Hypothalamus (tissue), 51 donors: ENCODE measurements at places on chromosomes 12 and 14.

- DNase-seq, result no peak
These were observed 755.1 kb upstream of the TBX3 start for GRCh38 chr12:115439008-115439601.

- DNase-seq, result no peak
These were observed 10.7 kb downstream of the SCARB1 start for GRCh38 chr12:124852911-124853427.

- no peak for DNase-seq
These were observed 285.2 kb downstream of the NAV3 start for GRCh38 chr12:78115889-78116288.

- DNase-seq, result no peak
These were observed 125.0 kb upstream of the ATP2B1 start for GRCh38 chr12:89833337-89834252.

DNA sequence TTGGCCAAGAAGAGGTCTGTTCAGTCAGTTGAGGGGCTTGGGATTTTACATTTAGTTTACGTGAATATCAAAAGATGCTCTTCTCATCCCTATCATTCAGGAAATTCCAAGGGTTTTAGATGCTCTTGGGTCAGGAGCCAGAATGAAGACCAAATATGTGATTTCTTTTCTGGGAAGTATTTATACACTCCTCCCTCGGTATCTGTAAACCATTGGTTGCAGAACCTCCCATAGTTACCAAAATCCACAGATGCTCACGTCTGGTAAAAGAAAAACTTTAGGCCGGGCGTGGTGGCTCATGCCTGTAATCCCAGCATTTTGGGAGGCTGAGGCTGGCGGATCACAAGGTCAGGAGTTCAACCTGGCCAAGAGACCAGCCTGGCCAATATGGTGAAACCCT is 75.9 kb downstream of the TNFAIP2 start:
- DNase-seq, result no peak

- DNase-seq, result no peak
These were observed 41.8 kb downstream of the R3HDM2 start for GRCh38 chr12:57389033-57389432.

DNA sequence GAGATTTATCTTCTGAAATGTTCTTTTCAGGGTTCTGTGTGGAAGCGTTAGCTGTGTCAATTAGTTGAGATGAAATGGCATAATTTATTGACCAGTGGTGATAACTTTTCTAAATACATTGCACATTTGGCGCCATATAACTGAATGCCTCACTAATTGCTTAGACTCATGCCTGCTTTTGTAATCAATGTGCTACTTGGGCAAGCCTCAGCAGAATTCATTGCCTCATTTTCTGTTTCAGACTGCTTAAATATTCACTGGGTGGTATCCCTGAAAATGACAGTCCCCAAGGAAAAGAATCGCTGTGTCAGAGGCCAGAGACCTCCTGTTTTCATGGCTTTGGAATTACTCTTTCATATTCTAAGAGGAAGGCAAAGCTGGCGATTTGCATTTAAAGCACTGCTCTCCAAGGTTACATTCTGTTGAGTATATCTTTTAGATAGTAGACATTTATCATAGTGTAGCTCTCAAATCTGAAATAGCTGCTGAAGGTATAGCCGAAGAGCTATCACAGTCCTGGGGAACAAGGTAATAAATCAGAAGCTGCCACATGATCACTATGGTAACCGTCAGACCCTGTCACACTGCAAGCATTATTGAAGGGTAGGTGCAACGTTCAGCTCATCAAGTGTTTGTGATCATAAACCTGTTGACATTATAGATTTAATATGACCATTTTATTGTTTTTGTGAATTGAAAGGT is 297.3 kb upstream of the E2F7 start:
- DNase-seq, result no peak

DNA sequence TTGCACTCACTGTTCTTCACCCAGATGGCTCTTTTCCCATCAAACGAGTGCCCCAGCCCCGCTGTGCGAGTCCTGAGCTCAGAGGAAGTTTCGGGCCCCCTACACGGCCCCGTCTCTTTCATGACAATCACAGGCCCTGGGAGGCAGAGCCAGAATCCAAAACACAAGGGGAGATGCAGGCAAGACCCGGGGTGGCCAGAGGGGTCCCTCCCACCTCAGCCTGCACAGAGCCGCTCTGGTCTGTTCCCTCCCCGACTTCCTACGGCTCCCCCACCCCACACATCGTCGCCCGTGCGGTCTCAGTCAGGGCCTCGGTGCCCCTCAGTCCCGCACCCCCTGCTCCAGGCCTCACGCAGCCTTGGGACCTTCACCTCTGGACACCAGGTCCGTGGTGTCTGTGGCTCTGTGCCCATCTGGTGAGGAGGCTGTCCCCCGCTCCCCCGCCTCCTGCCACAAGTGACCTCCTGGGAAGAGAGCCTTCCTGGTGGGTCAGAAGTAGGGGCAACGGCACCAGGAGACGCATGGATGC is 8.9 kb downstream of the GPR132 start:
- DNase-seq, result no peak

- no peak for DNase-seq
These were observed 160.4 kb downstream of the CACNA1C start for GRCh38 chr12:2212971-2213869.

GRCh38 chr12:123905319-123905925 is 67.2 kb downstream of the CCDC92 start:
- DNase-seq, result no peak

GRCh38 chr14:37138898-37139297 is 33.5 kb downstream of the SLC25A21 start:
- no peak for DNase-seq

DNA sequence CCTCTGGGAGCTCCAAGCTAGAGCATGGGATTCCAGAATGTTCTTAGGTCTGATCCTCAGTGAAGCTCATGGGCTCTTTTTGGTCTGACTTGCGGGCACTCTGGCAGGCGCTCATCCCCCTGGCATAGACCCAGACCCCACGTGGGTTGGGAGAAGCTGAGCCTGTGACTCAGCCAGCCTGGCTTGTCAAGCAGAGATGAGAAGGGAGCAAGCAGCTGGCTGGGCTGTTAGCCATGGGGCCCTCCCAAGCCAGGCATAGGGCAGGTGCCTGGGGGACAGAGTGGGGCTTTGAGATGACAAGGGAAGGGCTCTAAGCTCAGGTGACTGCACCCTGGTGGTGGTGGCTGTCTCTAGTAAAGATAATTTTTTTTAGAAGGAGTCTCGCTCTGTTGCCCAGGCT is 80.3 kb upstream of the NOS1 start:
- DNase-seq, result no peak

GRCh38 chr12:46179693-46180452 is 89.0 kb downstream of the SLC38A1 start:
- no peak for DNase-seq

DNA sequence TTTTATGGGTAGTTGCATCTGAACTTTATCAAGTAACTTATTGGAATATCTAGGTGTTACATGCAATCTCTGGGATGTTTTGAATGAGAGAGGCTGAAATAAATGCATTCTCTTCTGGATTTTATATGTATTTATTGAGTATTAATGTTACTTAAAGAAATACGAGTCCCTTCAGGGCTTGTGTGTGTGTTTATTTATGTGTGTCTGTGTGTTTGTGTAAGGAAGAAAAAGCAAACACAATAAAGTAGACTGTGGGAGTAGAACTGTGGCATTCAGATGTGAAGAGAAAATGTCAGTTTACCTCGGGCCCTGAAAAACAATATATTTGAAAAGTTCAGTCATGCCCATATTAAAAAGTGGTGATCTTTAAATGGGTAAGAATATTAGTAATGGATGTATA is 250.5 kb downstream of the RPL10L start:
- DNase-seq, result no peak

DNA sequence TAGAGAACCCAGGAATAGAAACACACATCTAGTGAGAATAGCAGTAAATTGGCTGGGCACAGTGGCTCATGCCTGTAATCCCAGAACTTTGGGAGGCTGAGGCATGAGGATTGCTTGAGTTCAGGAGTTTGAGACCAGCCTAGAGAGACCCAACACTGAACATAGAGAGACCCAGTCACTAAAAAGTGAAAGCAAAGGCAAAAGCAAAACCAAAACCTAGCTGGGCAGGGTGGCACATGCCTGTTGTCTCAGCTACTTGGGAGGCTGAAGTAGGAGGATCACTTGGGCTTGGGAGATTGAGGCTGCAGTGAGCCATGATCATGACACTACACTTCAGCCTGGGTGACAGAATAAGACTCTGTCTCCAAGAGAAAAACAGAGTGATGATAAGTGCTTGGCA is 37.5 kb upstream of the MIS18BP1 start:
- no peak for DNase-seq

DNA sequence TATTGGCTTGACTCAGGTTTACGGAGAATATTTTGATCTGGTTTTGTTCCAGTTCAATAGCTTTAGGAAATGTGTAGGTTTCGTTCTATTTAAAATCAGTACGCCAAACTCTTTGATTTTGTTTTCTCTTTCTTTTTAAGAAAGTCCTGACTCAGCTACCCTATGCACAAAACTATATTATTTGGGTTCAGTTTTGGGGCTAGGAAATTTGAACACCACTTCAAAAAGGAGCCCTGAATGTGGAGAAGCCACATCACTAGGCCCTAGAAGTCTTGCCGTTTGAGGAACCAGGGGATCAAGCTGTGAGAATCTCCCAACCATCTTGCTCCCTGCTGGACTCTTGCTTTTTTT is 168.2 kb upstream of the BCL2L14 start:
- DNase-seq, result no peak

DNA sequence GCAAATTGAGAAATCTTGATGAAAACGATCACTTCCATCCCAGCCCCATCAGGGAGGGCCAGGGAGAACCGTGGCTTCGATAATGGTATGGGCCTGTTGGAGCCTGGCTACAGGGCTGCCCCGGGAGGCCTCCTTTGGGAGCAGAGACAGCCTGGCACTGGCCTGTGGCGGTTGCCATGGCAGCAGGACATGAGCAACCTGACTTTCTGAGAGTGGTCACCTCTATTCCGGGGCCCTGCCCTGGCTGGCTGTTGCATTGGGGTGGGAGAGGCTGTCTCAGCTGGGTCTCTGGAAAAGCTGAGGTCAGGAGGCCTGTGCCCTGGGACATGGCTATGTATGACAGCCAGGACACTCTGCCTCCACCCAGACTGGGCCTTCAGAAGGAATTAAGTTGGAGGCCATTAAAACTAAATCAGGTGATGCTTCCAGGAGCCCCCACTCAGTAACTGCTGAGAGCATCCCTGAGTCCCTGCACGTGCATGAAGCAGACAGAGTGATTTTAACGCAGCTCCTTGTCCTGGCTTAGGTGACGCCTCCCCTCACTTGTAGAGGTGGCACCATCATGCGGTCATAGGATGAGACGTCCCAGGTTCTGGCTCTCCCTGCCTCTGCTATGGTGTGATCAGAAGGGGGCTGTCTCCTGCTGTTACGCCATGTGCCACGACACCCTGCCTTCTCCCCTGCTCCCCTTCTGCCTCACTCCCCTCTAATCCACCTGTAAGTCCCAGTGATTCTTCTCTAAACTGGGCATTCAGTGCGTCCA is 126.3 kb downstream of the SLC25A47 start:
- DNase-seq, result no peak

GRCh38 chr12:10741845-10742244 is 18.7 kb upstream of the YBX3 start:
- DNase-seq, result no peak

GRCh38 chr12:118311666-118312065 is 61.0 kb downstream of the TAOK3 start:
- DNase-seq, result no peak

GRCh38 chr12:1696800-1697199 is 5.9 kb downstream of the ADIPOR2 start:
- no peak for DNase-seq

GRCh38 chr12:122609732-122610131 is 82.7 kb downstream of the KNTC1 start:
- DNase-seq, result no peak

- DNase-seq, result no peak
These were observed 585.5 kb downstream of the VRK1 start for GRCh38 chr14:97382616-97383226.

- DNase-seq, result no peak
These were observed 4.8 kb upstream of the AVIL start for GRCh38 chr12:57823131-57823907.

DNA sequence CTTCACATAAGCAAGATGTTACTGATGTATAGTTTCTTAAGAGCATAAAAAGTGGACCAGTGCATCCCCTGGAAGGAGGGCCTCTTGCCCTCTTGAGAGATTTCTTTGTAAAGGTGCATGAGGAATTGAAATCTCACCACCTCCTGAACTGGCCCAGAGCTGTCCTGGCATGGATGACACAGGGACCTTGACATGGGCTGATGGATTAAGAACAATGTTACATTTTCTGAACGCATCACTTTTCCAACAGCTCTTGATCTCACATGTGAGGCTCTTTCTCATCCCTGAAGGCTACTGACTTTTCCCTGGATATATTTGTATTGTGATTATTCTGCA is 360.4 kb downstream of the RGS6 start:
- DNase-seq, result no peak

- no peak for DNase-seq
These were observed 88.6 kb downstream of the R3HDM2 start for GRCh38 chr12:57342207-57342691.

GRCh38 chr12:48198672-48198971 is 4.5 kb downstream of the OR10AD1 start:
- DNase-seq, result peak; percentile 59

- no peak for DNase-seq
These were observed 10.5 kb upstream of the STAC3 start for GRCh38 chr12:57261428-57261865.
